GM13976 (cell line): ENCODE measurements at places on chromosomes 7 and 10.

DNA sequence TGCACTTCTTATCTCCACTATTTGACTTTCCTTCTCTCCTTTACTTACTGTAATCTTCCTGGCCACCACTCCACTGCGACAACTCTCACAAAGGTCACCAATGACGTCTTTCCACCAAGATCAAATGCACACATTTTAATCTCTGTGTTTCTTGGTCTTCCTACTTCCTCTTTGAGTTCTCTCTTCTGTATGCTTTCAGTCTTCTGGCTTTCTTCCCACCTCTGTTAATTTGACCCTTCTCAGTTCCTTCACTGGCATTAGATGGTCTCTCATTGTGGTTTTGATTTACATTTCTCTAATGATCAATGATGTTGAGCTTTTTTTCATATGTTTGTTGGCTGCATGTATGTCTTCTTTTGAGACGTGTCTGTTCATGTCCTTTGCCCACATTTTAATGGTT, 31.9 kb downstream of the FAM107B start:
- peak; percentile 46 for DNase-seq

GRCh38 chr7:130112093-130112492, 41.8 kb downstream of the KLHDC10 start:
- DNase-seq = no peak

DNA sequence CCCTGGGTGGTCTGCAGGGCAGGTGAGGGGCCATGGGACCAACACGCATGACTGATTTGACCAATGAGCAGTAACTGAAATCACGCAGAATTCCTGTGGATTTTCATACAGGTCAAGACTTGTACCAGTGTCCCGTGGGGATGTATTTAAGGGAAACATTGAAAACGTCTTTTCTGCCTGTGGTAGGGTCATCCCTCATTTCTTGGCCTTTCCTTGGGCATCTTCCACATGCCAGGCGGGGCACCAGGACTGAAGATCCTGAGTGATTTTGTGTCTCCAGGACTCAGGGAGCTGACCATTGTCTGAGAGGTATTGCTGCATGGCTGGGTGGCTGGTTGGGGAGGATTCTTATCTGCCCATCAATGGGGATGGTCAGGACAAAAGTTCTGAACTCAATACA, 289.0 kb downstream of the GLRX3 start:
- no peak for DNase-seq

GRCh38 chr7:132499487-132499886, 76.8 kb downstream of the PLXNA4 start:
- DNase-seq = no peak

GRCh38 chr10:71079761-71080380, 132.5 kb upstream of the UNC5B start:
- peak; percentile 27 for DNase-seq

DNA sequence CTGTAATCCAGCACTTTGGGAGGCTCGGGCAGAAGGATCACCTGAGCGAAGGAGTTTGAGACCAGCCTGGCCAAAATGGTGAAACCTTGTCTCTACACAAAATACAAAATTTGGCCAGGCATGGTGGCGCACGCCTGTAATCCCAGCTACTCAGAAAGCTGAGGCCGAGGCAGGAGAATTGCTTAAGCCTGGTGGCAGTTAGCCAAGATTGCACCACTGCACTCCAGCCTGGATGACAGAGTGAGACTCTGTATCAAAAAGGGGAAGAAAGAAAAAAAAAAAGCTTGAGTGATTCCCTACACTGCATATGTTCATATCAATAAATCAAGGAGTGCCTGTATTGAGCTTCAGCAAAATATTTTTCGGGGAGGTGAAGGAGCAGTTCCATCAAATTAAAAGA, 45.8 kb upstream of the SRRM3 start:
- no peak for DNase-seq

DNA sequence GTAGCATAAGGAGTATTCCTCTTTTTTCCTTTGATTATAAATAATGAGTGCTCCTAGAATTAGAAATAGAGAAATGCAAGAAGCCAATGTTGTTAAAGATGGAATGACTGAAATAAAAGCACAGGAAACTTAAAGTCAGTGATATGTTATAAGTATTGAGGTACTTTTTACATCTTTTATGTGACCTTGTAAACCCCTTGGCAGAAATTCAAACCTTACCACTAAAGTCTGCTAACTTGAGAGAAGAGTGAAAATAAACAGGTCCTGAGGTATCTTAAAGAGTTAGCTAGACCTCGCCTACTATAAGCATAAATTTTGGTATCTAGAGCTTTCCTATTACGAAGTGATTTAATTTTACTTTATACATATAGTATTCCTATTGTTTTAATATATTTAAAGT, 188.2 kb downstream of the DKK1 start:
- no peak for DNase-seq

DNA sequence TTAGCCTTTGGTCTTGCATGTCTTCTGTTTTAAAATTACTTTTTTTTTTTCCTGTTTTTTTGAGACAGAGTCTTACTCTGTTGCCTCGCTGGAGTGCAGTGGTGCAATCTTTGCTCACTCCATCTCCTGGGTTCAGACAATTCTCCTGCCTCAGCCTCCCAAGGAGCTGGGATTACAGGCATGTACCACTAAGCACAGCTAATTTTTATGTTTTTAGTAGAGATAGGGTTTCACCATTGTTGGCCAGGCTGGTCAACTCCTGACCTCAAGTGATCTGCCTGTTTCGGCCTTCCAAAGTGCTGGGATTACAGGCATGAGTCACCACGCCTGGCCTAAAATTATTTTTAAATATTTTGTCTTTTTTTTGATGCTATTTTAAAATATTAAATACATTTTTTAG, 38.5 kb downstream of the MLLT10 start:
- DNase-seq = no peak

- no peak for DNase-seq
These were observed 404.6 kb downstream of the RPS24 start for GRCh38 chr10:78437998-78438906.

DNA sequence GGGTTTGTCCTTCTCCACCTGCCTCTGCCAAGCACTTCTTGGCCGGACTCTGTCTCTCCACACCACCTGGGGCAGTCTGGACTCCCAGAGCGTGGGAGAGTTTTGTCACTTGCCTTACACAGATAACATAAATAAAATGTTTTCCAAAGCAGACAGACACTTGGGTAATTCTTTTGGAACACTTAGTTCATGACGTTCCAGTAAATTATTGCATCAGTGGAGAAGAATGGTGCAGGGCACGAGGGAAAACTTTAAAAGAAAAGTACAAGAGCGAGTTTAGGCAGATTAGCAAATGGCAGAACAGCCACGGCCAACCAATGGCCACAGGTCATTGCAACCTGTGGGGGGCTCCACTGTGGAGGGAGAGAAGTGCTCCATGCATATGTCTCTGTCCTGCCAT, 170.6 kb upstream of the GRB10 start:
- no peak for DNase-seq

GRCh38 chr7:157909370-157909769, 572.6 kb downstream of the DNAJB6 start:
- no peak for DNase-seq

DNA sequence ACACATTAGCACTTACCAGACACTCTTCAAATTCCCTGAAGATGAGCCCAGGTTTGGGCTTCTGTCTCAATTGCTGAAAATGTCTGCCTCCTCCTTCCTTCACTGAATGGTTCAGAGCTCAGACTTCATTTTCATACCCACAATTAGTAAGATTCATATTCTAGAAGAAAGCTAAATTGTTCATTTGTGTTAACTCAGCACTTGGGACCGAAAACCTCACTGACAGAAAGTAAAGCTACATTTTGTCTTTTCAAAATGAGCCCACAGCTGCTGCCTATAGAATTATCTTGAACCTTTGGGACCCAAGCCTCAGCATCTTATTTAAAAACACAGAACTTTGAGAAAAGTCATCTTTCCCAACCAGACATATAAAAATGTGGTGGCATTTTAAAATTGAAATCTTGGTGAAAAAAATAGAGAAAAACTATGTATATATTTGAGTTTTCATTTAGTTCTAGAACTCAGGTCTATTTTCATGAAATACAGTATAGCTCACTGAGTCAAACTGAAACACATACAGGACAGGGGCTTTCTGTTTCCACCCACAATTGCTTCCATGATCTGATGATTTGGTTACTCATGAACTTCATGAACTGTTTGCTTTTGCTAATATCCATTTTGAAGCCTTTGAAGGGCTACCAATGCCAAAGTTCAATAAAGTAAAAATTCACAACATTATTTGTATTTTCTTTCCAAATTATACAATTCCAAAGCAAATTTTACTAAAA, 119.1 kb upstream of the PFKP start:
- DNase-seq = peak; percentile 67

GRCh38 chr7:112101201-112101846, 104.9 kb downstream of the DOCK4 start:
- no peak for DNase-seq

- no peak for DNase-seq
These were observed 43.4 kb downstream of the SORBS1 start for GRCh38 chr10:95517536-95518454.

GRCh38 chr10:36491926-36492325, 633.5 kb upstream of the ANKRD30A start:
- no peak for DNase-seq

GRCh38 chr10:128254476-128254875, 128.3 kb upstream of the MKI67 start:
- DNase-seq = no peak
